ENCODE measurements at places on chromosomes 6 and 20.

DNA sequence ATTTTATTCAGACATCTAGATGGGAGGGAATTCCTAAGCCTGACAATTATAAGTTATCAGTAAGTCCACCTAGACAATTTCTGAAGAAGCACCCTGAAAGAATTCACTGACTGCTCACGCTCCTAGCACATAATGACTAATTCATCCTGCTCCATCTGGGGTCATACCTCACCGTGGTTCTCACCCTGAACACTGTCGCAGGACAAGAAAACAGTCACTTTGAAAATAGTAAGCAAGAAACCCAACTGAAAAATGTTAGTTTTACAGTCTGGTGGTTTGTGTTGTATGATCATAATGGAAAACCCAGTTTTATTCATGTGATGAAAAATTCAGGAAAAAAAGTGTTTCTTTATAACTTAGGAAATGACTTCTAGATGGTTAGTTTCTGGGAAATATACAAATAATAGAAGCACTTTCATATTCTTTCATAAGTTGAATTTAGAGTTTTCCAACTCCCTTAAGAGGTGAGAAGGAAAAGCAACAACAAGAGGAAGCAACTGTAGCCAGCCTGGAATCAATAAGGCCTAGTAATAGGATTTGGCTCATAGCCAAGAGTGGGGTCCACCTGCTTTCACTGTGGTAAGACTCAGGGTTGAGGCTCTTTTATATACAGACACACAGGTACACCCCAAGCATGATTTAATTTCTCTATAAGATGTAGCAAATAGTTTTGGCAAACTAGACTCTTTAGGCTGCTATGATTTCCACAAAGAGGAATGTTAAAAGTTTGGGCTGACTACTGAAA lies 94.1 kb downstream of the HIVEP2 start:
- DNase-seq, result peak; percentile 82

- DNase-seq, result peak; percentile 45
Measured at GRCh38 chr6:110232450-110232849, 52.2 kb downstream of the CDC40 start.

DNA sequence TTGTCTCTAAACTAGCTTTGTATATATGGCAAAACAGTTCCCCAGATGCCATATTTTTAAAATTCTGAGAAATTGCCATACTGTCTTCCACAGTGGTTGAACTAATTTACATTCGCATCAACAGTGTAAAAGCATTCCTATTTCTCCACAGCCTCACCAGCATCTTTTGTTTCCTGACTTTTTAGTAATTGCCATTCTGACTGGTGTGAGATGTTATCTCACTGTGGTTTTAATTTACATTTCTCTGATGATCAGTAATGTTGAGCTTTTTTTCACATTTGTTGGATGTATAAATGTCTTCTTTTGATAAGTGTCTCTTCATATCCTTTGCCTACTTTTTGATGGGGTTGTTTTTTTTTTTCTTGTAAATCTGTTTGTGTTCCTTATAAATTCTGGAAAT lies 1222.7 kb upstream of the CITED2 start:
- DNase-seq, result no peak

DNA sequence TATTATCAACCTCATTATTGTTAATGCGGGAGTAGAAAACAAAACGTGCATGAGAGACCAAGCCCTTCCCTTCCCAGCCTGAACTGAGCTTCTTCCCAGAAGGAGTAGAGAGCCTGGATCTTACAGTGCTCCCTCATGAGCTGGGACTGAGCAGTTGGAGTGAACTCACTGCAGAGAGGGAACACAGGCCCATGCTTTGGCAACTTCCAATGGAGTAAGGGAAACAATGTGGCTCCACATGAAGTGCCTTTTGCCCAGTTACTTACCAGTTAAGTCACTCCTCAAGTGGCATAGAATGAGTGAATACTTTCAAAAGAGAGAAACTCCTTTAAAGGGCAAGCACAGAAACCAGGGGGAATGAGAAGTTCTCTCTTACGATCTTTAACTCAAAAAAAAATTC lies 12.4 kb downstream of the FHL5 start:
- DNase-seq, result no peak

- no peak for DNase-seq
Measured at GRCh38 chr6:105397987-105398386, 4.9 kb downstream of the PREP start.

DNA sequence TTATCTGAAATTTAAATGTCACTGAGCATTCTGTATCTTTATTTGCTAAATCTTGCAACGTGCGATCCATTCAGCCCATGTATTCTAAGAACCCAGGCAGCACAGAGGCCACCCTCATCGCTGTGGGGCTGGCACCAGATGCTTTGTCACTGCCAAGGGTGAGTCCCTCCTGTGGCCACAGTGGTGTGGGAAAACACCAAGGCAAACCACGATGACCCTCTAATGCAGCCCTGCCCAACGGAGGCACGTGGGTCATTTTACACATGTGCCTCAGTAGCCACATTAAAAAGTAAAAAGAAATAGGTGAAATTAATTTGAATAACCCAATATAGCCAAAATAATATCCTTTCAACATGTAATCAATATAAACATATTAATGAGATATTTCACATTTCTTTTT lies 221.7 kb downstream of the UNC5CL start:
- no peak for DNase-seq

- no peak for DNase-seq
Measured at GRCh38 chr20:63248835-63249591, 5.2 kb downstream of the NKAIN4 start.

GRCh38 chr6:105793130-105793529 lies 293.0 kb upstream of the PRDM1 start:
- no peak for DNase-seq

DNA sequence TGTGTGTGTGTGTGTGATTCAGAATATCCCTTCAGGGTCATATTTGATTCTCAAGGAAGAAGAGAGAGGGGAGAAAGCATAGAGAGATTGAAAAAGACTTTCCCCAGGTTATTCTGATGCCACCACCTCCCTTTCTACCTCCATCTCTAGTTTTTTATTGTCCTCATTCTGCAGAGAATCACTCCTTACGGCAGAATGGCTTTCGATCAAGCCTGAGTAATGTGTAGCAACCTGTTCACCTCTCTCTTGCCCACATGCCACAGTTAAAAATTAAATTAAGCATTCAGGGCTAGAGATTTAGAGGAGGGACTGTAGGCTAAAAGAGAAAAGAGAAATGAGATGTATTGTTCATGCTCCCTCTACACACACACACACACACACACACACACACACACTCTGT lies 18.1 kb downstream of the KLHL32 start:
- no peak for DNase-seq

DNA sequence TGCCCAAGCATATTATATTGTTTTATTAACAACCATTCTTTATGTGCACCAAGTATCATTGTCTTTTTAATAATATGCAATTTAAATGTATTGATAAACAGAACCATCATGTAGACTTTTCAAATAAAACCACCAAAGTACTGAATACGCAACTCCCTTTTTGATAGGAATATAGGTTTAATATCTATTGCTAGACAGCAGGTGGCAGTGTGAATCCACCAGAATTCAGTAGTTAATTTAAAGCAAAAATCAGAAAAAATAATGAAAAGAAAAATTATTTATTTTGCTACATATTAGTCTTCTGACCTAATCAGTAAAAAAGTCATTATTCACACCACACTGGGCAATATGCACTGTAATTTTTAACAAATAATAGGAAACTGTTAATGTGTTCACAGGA lies 143.7 kb downstream of the KLHL32 start:
- peak; percentile 43 for DNase-seq

DNA sequence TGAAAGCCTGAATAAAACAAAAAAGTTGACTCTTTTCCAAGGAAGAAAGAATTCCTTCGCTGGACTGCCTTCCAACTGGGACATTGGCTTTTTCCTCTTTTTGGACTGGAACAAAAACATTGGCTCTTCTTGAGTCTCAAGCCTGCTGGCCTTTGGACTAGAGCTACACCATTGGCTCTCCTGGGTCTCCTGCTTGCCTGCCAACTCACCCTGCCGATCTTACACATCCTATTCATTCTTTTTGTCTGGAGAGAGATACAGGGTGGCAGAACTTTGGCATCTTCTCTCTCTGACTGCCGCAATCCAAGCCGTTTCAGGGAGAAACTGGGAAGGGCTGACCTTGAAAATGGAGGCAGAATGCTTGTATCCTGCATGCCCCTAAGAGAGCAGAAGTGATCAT lies 20.2 kb downstream of the DDO start:
- no peak for DNase-seq

DNA sequence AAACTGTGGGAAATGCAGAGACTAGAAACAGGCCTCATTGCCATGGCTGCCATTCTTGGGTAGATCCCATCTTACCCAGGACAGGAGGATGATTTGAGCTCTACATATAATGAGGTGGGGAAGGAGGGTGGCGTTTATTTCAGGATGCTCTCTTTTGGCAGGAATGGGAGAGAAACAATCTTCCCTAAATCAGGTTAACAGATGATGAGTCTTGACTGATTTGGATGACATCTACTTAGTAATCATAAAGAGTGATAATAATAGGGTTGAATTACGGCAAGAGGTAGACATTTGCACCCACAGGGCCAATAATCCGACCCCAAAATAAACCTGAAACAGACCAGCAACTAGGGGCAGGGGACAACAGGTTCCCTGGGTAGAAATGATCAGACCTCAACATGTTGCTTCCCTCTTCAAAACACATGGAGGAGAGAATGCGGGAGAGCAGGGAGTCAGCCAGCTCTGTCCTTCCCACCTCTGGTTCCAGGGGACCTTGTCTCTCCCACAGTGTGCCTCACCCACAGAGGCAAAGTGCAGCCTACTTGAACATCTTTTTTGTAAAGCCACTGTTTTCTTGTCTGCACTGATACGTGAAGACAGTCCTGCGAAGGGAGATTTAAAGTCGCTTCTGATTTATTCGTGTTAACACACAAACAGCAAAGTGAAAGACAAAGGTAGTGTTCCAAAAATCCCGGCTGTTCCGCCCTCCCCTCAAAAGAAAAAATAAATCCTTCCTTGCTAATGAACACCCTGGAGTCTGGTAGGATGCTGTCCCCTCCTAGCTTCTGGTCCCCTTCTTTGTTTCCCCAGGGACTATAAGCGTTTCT lies 3.9 kb downstream of the FOXQ1 start:
- DNase-seq, result no peak

- DNase-seq, result peak; percentile 12
Measured at GRCh38 chr6:73942592-73943186, 246.7 kb downstream of the CD109 start.

- DNase-seq, result peak; percentile 85
Measured at GRCh38 chr6:112877134-112878100, 530.3 kb downstream of the RFPL4B start.

- DNase-seq, result no peak
Measured at GRCh38 chr6:40376113-40376650, 211.0 kb downstream of the LRFN2 start.

GRCh38 chr6:170212956-170213636 lies 77.8 kb downstream of the DLL1 start:
- DNase-seq, result no peak

DNA sequence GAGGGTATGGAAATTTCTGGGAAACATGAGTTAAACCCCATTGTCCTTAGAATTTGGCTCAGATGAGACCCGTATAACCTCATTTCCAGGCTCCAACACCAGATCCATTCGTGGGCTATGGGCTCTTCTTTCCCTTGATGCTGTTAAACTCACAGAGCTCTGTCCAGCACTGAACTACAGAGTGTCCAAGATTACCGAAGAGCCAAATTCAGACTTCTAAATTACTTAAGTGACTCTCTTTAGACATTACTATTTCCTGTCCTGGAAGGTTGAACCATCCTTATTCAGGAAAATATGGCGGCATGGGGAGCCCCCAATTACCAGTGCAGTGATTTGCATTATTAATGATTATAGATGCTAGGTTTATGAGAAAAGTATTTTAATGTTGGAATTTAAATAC lies 124.9 kb upstream of the EDN1 start:
- no peak for DNase-seq

- no peak for DNase-seq
Measured at GRCh38 chr6:157063923-157064322, 259.4 kb downstream of the TMEM242 start.

- DNase-seq, result no peak
Measured at GRCh38 chr6:1622851-1623768, 13.4 kb downstream of the FOXC1 start.

DNA sequence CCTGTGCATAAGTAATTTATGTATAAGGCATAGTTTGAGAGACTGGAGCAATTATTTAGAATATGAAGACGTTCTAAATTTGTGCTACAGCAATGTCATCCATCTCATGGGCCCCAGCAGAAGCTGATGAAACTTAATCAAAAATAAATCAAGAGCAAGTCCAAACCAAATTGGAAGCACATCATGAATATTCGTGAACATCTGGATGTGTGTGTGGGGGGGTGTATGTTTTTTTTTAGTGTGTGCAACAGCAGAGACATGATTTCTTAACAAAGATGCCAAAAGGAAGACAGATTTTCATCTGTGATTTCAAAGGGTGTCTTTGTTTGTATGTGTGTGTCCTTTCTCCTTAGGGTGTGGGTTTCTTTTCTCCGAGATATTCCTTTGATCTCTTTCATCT lies 58.9 kb downstream of the SASH1 start:
- no peak for DNase-seq

DNA sequence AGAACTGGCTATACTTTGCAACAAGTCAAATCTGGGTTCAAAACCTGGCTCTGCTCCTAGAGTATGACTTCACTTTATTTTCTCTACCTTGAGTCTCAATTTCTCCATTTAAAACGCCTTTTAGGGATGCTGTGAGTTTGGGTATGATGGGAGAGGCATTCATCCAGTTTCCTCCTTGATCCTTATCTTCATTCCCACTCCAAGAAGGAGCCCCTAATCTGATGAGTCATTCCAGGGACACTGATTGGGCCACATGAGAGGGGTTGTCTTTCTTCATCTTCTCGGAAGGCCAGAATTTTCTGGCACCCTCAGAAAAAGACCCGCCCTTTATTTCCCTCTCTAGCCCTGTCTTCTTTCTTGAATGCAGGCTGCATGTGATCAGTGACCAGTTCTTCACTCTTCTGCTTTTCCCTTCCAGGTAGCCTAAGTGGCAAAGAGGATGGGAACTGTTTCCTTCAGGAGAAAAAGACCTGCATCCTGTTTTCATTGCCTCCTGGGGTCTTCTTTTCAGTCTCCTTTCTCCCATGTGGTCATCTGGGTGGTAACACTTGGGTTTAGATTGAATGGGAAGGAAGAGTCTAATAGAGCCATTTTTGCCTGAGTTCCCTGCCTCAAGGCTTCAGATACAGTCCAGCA lies 32.1 kb upstream of the PNRC1 start:
- DNase-seq, result no peak

GRCh38 chr20:14879020-14879697 lies 541.7 kb upstream of the FLRT3 start:
- peak; percentile 65 for DNase-seq

DNA sequence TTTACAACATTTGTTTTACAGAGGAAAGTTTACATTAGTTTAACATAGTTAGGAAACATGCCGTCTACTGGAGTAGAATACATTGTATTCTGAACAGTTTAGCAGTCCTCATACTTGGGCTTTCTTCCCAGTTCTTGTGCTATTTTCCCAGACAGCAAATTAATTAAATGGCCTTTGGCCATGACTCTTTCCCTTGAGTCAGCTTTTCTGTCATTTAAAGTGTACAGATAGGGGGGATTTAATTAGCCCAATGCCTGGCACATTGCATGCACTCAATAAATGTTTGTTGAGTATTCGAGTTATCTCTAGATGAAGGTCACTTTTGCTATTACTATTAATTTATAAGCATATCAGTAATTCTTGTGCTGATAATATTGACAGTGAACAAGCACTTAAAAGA lies 1.6 kb downstream of the TMEM244 start:
- DNase-seq, result peak; percentile 52

GRCh38 chr20:38073307-38074071 lies 39.9 kb downstream of the RPRD1B start:
- DNase-seq, result peak; percentile 98

Data from iris pigment epithelial cell (primary cell).